ENCODE measurements at places on chromosomes 16 and 17.

DNA sequence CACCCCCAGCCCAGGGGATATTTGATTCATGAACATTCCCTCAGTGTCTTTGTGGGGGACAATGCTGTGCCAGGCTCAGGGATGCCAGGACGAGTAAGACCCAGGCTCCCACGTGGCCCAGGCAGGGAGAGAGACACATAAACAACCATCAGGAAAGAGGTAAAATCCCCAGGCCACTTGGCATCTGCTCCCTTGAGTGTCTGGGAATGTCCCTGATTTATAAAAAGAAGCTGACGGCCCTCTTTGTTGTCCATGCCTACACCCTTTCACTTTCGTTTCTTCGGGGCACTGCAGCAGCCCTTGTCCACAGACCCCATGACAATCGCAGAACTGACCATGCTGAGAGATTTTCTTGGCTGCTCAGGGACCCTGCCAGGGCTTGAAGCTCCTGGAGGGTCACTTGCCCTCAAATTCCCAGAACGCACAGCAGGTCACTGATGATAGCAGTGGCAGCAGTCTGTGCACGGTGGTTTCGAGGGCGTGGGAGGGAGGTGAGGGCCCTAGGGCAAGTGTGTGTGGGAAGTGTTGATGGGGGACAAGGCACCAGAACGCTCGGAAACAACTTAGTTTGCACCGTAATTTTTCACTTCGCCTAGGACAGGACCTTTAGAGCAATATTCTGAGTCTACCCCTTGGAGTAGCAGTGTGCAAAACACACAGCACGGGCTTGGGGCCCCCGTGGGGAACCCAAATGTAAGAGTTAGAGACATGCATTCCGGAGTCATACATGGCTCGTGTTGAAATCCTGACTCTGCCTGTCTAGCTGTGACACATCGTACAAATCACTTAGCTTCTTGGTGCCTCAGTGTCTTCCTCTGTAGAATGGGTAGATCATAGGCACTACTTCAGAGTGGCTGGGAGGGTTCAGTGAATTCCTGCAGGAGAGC is 4.7 kb downstream of the NOD2 start:
- DNase-seq: no peak

DNA sequence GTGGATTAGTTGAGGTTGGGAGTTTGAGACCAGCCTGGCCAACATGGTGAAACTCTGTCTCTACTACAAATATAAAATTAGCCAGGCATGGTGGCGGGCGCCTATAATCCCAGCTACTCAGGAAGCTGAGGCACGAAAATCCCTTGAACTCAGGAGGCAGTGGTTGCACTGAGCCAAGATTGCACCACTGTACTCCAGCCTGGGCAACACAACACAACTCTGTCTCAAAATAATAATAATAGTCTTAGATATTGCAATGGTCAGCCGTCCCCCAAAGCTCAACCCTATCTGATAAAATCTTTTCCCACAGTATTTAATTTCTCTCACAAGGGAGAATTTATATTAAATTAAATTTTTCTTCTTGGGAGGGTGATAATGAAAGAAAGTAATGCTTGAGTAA is 169.6 kb downstream of the XYLT1 start:
- DNase-seq: no peak

GRCh38 chr16:7278636-7279035 is 54.0 kb upstream of the RBFOX1 start:
- DNase-seq: no peak

DNA sequence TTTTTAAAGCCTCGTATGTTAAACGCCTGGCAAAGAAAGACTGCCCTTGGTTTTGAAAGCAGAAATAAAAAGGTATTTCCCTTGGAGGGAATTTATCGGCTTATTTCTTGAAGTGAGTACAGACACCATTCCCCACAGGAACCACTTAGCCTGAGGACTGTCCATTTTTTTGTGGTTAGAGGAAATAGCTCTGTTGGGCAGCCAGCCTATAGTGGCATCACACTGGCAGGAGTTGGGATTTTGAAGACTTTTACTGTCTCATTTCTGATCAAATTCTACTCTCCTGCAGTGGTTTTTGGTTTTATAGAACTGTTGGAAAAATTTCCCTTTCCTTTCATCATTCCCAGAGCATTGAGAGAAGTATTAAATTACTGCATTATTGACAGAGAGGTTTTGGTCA is 34.1 kb upstream of the CDC6 start:
- no peak for DNase-seq

GRCh38 chr17:29070781-29071180 is 27.8 kb downstream of the PIPOX start:
- no peak for DNase-seq

DNA sequence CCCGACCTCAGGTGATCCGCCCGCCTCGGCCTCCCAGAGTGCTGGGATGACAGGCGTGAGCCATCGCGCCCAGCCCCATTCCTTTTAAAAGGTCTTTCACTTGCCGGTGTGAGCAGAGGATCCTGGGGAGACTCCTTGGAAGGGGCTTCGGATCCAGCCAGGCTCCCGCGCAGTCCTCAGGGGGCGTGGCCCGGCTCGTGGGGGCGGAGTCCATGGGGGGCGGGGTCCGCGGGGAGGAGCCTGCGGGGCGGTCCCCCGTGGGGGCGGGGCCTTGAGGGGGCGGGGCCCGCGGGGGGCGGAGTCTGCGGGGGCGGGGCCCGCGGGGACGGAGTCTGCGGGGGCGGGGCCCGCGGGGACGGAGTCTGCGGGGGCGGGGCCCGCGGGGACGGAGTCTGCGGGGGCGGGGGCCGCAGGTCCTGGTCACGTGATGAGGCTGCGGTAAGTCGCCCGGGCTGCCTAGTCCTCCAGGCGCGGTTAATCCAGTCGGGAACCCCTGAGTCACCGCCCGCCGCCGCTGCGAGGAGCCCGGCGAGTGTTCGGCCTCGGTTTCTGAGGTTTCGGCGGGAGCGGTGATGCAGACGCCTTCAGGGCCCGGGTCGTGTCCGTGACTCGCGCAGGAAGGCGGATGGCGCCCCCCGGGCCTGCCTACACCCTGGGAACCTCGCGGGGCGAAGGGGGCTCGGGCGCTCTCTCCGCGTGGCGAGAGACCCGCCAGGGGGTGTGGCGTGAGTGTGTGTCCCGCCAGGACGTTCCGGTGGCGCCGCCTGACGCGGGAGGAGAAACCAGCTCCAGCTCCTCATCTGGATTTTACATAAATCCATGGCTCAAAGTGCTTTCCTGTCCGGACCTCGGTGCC is 23.6 kb upstream of the ABR start:
- no peak for DNase-seq

DNA sequence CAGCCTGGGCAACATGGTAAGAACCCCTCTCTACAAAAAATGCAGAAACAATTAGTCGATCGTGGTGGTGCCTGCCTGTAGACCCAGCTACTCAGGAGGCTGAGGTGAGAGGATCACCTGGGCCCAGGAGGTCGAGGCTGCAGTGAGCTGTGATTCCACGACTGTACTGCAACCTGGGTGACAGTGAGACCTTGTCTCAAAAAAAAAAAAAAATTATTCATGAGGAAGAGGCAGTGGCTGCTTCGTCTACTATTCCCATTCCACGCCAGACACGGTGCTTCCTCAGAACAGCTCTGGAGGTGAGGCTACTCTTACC is 52.2 kb upstream of the GSE1 start:
- DNase-seq: no peak

DNA sequence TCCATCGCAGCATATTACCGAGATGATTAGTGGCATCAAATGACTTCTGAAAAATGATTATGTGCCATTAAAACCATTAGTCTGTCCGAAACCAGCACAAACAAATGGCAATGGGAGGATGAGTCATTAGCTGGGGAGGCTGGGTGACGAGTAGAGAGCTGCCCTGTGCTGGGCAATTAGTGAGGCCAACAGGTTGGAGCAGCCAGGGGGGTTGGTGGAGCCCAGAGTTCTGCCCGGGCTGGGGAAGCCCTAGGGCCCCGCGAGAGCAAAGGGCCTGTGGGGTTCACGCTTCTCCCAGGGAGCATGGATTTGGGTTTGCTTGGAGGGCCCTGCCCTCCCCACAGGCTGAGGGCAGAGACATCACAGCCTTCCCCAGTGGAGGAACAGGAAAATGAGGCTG is 152.1 kb upstream of the RPL38 start:
- DNase-seq: no peak

GRCh38 chr17:19727501-19728078 is 11.2 kb upstream of the SLC47A2 start:
- DNase-seq: peak; percentile 92

DNA sequence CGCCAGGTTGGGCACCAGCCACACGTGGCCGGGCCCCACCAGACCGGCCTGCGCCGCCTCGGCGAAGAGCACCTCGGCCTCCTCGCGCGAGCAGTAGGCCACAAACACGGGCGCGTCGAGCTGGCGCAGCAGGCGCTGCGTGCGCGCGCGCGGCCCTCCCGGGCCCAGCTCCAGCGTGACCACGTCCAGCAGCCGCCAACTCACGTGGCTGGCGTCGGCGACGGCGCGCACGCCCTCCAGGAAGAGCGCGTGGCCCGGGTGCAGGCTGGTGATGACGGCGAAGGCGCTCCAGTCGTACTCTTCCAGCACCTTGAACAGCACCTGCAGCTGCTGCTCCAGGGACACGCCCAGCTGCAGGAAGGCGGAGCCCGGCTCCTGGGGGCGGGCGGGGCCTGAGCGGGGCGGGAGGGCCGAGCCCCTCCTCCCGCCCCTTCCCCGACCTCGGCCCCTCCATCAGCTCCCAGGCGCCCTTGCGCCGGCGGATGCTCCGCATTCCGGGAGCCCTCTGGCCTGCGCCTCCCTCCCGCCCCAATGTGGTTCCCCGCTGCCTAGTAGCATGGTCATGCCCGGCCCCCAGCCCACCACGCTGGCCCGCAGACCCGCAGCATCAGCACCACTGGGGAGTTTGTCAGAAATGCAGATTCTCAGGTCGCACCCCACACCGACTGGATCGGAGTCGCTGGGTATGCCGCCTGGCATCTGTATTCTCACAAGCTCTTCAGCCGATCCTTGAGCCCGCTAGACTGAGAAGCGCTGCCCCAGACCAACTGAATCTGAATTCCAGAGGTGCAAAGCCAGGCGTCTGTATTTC is 7.2 kb downstream of the GRIN2C start:
- no peak for DNase-seq

All from anterior cingulate cortex (tissue), 58 donors.